ENCODE measurements at places on chromosomes 3 and 15.
A peak's percentile ranks its signal among the peaks of the same experiment; 100 is the strongest.

GRCh38 chr15:68484696-68485400, 52.9 kb upstream of the ITGA11 start:
- no peak for DNase-seq

DNA sequence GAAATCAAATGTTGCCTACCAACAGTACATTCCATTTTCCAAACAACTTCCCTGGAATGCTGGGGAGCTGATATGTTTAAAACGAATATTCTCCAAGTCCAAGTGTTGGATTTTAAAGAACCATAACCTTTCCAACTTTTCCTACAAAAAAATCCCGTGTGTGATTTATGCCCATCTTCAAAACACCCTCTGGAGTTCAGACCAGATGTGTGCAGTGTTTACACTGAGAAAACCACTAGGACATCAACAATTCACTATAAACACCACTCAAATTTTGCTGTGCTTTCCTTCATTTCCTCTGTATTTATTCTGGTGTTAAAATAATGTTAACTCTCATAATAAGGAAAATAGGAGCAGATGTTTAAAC, 2.4 kb downstream of the VGLL4 start:
- DNase-seq = no peak

- no peak for DNase-seq
These were observed 34.7 kb downstream of the TMEM158 start for GRCh38 chr3:45191424-45191823.

DNA sequence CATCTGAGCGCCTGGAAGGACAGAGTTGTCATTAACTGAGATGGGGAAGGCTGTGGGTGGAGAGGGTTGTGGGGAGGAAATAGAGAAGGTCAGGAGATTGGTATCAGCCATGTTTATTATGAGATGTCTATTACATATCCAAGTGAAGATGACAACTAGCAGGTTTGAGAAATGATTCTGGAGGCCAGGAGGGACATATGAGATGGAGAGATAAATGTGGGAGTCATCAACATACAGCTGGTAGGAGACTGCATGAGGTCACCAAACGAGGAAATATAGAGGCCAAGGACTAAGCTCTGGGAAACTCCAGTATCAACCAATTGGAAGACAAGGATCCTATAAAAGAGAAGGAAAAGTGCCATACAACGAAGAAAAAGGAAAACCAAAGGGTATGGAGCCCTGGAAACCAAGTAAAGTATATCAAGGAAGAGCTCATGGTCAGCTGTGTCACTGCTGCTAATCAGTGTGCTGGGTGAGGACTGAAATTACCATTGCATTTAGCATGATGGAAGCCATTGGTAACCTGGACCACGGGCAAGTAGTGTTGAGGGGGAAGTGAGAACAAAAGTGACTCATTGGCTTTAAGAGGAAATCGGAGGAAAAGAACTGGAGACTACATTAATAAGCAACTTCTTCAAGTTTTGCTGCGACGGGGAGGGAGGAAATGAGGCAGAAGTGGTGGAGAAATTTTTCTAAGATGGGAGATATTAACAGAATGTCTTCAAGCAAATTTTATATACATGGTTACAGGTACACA, 14.0 kb upstream of the UACA start:
- no peak for DNase-seq

DNA sequence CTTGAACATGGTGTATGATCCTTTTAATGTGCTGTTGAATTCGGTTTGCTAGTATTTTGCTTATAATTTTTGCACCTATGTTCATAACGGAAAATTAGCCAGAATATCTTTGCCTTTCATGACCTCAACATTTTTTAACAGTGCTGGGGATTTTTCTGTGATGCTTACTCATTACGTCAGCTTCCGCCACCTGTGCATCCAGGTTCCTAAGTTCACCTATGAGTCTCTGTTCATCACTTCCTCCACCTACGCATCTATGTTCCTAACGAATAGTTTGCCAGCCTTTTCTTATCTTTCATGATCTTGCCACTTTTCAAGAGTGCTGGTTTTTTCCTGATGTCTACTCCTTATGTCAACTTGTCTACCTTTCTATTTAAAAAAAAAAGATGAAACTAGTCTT, 16.5 kb downstream of the AADACL2 start:
- no peak for DNase-seq

DNA sequence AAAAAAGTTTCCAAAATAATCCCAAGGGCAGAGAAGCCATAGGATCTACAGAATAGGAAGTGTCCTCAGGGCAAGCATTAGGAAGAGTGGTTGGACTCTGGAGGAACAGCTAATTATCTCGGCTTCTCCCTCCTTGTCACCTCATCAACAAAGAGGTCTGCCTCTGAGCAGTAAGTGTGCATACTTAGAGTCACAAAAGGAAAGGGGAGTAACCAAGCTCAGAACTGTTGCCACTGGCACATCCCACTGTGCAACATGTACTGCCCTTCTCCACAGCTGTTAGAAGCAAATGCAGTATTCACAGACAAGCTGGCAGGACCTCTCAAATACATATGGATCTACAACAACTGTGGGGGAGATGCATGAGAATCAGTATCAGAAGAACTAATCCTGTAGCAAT, 31.5 kb downstream of the NGLY1 start:
- DNase-seq = no peak

DNA sequence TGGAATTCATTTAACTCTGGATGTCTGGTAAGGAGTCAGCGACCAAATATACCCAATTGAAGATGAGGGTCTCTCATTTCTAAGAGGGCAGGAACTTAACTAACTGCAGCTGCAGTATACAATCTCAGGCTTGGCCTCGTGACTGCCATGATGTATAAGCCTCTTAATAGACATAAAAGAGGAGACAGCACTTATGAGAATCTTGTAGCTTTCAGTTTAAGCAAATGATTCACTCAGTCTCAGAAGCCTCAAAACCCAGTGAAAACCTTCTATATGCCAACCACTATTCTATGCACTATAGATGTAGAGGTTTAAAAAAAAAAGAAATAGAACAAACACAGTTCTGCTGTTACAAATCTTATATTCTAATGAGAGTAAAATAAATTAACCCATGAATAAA, 513.9 kb downstream of the TBL1XR1 start:
- no peak for DNase-seq

GRCh38 chr3:50230104-50230793, 5.8 kb upstream of the GNAI2 start:
- DNase-seq = peak; percentile 31

DNA sequence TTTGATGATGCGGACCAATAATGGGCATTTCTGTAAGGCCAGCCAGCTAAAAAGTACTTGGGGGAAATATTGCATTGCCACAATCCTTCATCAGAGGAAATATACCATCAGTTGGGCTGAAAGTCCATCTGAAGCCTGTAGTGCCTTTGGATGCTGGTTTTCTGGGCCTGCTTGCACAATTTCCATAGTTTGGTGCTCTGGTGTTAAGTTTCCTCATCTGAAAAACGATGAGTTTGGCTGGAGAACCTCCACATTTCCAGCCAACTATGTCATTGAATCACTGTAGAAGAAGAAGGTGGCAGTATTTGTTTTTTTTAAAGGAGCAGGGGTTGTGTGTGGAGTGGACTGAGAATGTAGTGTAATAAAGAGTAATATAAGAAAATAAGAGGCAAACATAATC, 10.1 kb downstream of the CCNB2 start:
- no peak for DNase-seq

DNA sequence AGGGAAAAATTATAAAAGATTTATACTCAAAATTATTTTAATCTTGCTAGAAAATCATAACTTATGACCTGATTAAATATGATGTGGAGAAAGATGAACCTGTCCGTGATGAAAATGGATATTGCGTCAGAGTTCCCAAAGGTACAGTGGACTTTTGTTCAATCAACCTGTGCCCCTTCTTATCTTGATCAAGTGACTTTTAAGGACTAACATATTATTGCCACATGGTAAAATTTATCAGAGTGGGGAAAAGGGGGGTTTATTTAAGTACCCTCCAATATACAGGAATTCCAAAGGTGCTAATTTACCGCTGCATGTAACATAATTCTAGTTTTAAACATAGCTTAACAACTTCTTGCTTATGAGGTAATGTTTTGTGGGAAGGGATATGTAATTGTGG, 39.6 kb downstream of the HDC start:
- DNase-seq = no peak

GRCh38 chr15:35362195-35362829, 183.7 kb downstream of the DPH6 start:
- DNase-seq = no peak

- DNase-seq = no peak
These were observed 52.5 kb downstream of the CPN2 start for GRCh38 chr3:194298331-194299227.

- no peak for DNase-seq
These were observed 63.7 kb downstream of the LRCH3 start for GRCh38 chr3:197854596-197855343.

DNA sequence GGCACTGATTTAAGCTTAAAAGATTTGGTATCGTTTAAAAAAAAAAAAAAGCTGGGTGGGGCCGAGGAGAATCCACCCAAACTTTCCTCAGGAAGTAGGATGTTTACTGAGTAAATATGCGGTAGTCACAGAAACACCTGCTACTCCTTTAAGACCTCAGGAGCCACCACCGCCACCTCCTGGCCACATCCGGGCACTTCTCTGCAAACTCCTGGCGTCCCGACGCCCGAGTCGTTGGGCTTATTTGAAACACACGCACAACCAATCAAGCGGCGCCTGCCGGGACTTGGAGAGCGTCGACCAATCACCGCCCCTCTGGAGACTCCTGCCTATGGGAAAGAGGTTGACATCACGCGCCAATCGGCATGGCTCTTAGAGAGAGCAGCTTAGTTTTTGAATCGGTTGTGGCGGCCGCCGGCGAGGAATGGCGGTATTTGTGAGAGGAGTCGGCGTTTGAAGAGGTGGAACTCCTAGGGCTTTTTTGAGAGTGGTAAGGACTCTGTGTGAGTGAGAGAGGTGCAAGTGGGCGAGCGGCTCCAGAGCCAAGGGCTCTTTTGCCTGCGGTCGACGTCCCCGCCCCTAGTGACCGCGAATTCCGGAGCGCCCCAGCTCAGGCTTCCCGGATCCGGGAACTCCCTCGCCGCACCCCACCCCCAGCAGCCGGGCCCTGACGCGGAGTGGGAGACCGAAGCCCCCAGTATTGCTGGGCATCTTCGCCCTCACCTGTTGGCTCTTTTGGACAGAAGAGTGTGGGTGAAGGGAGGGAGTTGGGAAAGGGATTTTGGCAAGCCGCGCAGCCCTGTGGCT, at the start of gene ECT2:
ECT2 (plus strand) TSS at position 359 of the 807 bp plus-strand sequence. CDS start 3,805 bp downstream, outside the sequence.
- peak; percentile 98 for DNase-seq

GRCh38 chr3:186930641-186931531, 560 bp downstream of the ST6GAL1 start:
- DNase-seq = peak; percentile 76

DNA sequence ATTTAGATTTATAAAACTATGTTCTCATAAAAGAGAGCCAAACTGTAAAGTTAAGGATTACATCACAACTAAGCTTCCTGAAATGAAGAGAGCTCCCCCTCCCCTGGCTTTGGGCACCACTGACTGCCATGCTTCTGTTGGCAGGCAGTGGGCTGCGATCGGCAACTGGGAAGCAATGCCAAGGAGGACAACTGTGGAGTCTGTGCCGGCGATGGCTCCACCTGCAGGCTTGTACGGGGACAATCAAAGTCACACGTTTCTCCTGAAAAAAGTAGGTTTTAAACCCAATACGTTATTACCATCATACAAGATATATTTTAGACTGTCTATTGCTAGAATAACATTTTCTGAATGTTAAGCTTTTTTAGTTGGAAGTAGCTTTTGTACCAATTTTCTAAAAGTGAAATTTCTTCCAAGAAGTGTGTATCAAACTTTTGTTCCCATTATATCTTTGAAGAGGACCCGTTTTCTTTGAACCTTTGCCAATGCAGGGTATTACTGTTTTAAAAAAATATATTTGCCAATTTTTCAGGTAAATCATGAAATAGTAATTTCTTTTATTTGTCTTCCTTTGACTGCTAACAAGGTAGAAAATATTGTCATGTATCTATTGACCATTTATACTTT, 184.1 kb downstream of the ADAMTSL3 start:
- DNase-seq = peak; percentile 7

DNA sequence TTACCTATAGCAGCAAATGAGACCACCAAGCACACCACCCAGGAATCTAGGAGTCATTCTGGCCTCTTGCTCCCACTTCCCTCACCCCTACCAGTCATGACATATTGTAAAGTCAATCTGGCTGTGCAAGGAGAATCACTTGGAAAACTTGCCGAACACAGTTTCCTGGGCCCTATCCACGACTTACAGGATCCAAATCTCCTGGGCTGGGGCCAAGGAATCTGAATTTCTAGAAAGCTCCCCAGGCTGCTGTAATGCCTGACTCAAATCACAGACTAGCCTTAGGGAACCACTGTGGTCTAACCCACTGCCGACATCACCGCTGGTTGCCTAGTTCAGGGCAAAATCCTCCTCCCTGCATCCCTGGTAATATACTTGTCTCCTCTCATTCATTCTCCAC, 4.2 kb upstream of the CRABP1 start:
- no peak for DNase-seq

DNA sequence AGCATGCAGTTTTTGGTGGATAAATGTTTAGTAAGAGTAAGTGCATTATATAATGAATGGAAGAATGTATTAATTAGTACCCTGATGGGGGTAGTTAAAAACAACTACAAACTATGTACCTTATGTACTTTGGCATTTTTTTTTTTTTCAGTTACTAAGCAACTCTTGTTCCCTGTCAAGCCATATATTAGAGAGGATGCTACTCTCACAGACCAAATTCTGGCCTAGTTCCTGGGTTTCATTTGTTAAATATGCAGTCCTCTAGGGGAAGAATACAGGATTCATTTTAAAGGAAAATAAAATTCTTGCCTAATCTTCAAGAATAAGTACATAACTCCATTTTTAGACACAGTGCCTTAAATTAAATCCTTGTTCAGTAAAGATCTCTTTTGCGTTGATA, 16.9 kb downstream of the FAM98B start:
- no peak for DNase-seq

DNA sequence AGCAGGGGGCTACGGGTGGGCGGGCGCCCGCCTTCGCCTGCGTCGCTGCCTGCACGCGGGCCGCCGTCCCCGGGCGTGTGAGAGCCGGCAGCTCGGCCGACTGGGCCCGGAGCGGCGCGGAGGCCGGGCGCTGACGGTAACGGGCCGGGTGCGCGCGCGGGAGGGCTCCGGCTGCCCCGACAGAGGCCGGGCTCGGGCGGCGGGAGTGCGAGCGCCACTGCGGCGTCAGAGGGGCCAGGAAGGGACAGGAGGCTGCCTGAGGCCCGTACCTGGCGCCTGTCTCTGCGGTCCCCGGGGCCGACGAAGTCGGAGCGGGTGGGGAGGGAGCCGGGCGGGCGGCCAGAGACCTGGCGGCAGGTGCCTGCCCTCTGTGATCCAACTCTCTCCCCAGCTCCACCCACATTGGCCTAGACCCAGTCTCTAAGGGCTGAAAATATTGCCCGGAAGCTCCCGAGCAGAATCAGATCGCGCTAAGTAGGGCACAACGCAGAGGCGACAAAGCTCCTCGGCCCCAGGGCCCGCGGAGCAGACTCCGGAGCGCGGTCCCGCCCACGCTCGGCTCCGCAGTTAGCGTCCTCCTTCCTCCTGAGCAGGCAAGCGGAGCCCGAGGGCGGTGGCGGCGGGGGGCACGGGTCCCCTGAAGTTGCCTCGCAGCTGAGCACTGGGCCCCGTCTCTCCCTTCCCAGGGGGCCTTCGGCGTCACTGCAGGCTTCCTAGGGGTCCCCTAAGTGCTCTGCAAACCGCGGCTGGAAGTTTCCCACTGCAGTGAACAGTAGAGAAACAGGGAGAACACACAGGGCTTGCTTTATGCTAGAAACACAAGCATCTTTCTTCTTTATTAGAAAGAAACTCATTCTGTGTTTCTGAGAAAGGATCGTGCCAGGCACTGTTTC, at the start of gene MAN2A2:
MAN2A2 (plus strand) TSS at position 463 of the 893 bp plus-strand sequence. CDS start 906 bp downstream, outside the sequence.
- peak; percentile 80 for DNase-seq
